Uterine smooth muscle cell (primary cell): ENCODE measurements at places on chromosomes 3 and 15. TPM values are rescaled to one million over a fixed set of nuclear protein-coding genes. Genes with fewer than 3 reads are reported as not detected.

KLHL24 gene
- 31.2 and 81.4 TPM in 2 replicates for total RNA-seq

IL17RC gene
- total RNA-seq, result 43.3 and 43.7 TPM in 2 replicates

HESX1 gene
- total RNA-seq, result 1.4 TPM in 1 of 2 replicates, not detected in the other

GOLGA6L6 gene
- not detected in 2 replicates for total RNA-seq

CHAC1 gene
- total RNA-seq, result 36.5 and 49.2 TPM in 2 replicates

ANKRD63 gene
- total RNA-seq, result not detected in 2 replicates

MB21D2 gene
- 7.6 and 18.7 TPM in 2 replicates for total RNA-seq

MME gene
- 249 and 267 TPM in 2 replicates for total RNA-seq

PLCH1 gene
- total RNA-seq, result 0.11 and 0.12 TPM in 2 replicates

C3orf70 gene
- 0.75 and 1.4 TPM in 2 replicates for total RNA-seq

STARD9 gene
- total RNA-seq, result 9.8 and 13.4 TPM in 2 replicates

RPS17 gene
- total RNA-seq, result 1,039 and 1,359 TPM in 2 replicates

PRSS50 gene
- 0.12 TPM in 1 of 2 replicates, not detected in the other for total RNA-seq

CSPG4 gene
- total RNA-seq, result 101 and 122 TPM in 2 replicates

KBTBD12 gene
- not detected in 2 replicates for total RNA-seq

LRRK1 gene
- total RNA-seq, result 10.6 and 15.7 TPM in 2 replicates
